ENCODE measurements at places on chromosomes 6 and 20. TPM values are rescaled to one million over a fixed set of nuclear protein-coding genes. Genes with fewer than 3 reads are reported as not detected.

The EFCAB8 gene
- total RNA-seq: 0.14 TPM

The CST4 gene
- not detected for total RNA-seq

The GJA10 gene
- total RNA-seq: not detected

The RRAGD gene
- total RNA-seq: 0.22 TPM

The PPP1R3G gene
- 1.0 TPM for total RNA-seq

The CST5 gene
- total RNA-seq: not detected

The NRSN1 gene
- not detected for total RNA-seq

The OR2B6 gene
- not detected for total RNA-seq

The ZNF831 gene
- total RNA-seq: not detected

The BMP7 gene
- total RNA-seq: not detected

The UBD gene
- not detected for total RNA-seq

The RIPOR2 gene
- total RNA-seq: 0.22 TPM

The IL17A gene
- total RNA-seq: not detected

The KCNQ2 gene
- not detected for total RNA-seq

The COL19A1 gene
- total RNA-seq: 1.9 TPM

The CBLN4 gene
- not detected for total RNA-seq

The MDFI gene
- 0.14 TPM for total RNA-seq

The TCF21 gene
- 10.3 TPM for total RNA-seq
